ENCODE measurements at places on chromosomes 1 and 21. TPM values are rescaled to one million over a fixed set of nuclear protein-coding genes. Genes with fewer than 3 reads are reported as not detected.
A peak's percentile ranks its signal among the peaks of the same experiment; 100 is the strongest.

- no peaks in the 10 kb centered on the region for H3K27me3 ChIP-seq
- peaks cover 31% of the 10 kb centered on the region for H3K4me1 ChIP-seq
- peak; percentile 69 for DNase-seq
- H3K27ac ChIP-seq: peak overlapping the region; percentile 24
Measured at GRCh38 chr1:200445213-200445612, 35.4 kb upstream of the ZNF281 start.

DNA sequence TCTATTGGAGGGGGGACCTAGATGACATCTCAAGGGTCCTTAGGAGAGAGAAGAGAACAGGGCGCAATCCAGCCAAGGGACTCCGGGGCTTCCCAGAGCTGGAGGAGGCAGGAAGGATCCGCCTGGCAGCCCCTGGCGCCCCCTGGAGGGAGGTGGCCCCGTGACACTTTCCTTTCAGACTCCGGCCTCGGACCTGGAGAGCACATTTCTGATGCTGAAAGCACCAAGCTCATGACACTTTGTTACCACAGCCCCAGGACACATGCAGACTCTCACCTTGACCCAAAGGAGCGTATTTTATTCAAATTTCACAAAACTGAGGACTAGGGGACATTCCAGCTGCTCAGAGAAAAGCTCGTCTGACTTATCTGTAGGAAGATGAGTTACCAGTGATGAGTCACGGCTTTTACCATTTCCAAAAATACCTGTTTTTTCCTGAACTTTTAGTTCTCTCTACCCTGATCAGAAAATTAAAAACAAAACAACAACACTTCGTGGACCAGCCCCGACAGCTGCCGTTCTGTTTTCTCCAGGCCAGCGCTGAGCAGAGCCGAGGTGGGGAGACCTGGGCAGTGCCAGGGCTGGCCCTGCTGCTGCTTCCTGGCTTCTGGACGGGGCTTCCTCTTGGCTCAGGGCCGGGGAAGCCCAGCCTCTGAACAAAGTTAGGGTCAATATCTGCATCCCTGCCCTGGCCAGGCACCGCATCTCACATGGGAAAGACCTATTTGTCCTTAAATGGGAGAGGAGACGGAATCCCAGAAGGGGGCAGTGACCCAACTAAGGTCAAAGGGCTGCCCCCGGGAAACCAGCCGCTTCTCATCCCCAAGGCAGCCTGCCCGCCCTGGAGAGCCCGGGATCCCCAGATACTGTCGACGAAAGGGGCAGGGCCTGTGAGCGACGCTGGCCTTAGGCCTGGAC is 21.6 kb upstream of the POFUT2 start:
- peaks cover 8% of the 10 kb centered on the region for H3K27me3 ChIP-seq
- no peak for DNase-seq
- peak overlapping the region; percentile 73 for H3K27ac ChIP-seq
- peaks cover 16% of the 10 kb centered on the region for H3K36me3 ChIP-seq
- peaks cover 52% of the 10 kb centered on the region for H3K4me1 ChIP-seq
- H3K4me3 ChIP-seq: peak overlapping the region; percentile 51

GRCh38 chr1:51968632-51969031 is 21.9 kb downstream of the RAB3B start:
- H3K4me3 ChIP-seq: peak overlapping the region; percentile 31
- H3K36me3 ChIP-seq: peaks cover 42% of the 10 kb centered on the region
- H3K4me1 ChIP-seq: peaks cover 58% of the 10 kb centered on the region
- H3K27me3 ChIP-seq: no peaks in the 10 kb centered on the region

DNA sequence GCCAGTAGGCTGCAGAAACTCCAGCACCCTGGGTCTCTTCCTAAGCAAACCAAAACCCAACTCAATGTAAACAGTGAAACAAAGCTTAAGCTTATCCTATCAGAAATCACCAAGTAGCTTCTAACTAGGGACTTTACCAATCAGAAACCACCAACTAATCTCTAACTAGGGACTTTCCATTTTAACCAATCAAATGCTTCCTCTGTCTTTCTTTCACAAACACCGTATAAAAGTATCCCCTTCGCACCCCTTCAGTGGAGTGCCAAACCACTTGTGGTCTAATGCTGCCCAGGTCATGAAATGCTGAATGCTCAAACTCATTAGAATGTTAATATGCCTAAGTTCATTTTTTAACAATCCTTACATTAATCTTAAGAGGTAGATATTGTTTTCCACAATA is 250.5 kb upstream of the DUSP10 start:
- peaks cover 86% of the 10 kb centered on the region for H3K4me1 ChIP-seq
- peaks cover 2% of the 10 kb centered on the region for H3K27me3 ChIP-seq
- H3K36me3 ChIP-seq: no peaks in the 10 kb centered on the region
- DNase-seq: no peak
- H3K4me3 ChIP-seq: no peak overlapping the region

GRCh38 chr1:42735056-42735455 is 5.0 kb downstream of the CLDN19 start:
- H3K27ac ChIP-seq: no peak overlapping the region
- DNase-seq: no peak
- H3K4me1 ChIP-seq: no peaks in the 10 kb centered on the region
- peaks cover 5% of the 10 kb centered on the region for H3K27me3 ChIP-seq
- H3K36me3 ChIP-seq: no peaks in the 10 kb centered on the region
- H3K4me3 ChIP-seq: no peak overlapping the region

DNA sequence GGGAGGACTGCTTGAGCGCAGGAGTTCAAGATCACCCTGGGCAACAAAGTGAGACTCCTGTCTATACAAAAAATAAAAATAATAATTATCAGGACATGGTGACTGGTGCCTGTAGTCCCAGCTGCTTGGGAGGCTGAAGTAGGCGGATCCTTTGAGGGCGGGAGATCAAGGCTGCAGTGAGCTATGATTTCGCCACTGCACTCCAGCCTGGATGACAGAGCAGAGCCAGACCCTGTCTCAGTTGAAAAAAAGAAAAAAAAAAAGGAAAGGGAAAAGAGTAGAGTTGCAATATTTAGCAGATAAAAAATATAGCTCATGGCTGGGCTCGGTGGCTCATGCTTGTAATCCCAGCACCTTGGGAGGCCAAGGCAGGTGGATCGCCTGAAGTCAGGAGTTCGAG is 3.3 kb upstream of the S1PR1 start:
- H3K27me3 ChIP-seq: peaks cover 2% of the 10 kb centered on the region
- no peaks in the 10 kb centered on the region for H3K36me3 ChIP-seq
- no peak overlapping the region for H3K27ac ChIP-seq
- H3K4me1 ChIP-seq: peaks cover 21% of the 10 kb centered on the region
- DNase-seq: no peak

GRCh38 chr1:2969011-2969844 is 52.0 kb upstream of the ACTRT2 start:
- H3K4me1 ChIP-seq: no peaks in the 10 kb centered on the region
- no peak overlapping the region for H3K27ac ChIP-seq
- H3K27me3 ChIP-seq: no peaks in the 10 kb centered on the region
- H3K4me3 ChIP-seq: no peak overlapping the region

DNA sequence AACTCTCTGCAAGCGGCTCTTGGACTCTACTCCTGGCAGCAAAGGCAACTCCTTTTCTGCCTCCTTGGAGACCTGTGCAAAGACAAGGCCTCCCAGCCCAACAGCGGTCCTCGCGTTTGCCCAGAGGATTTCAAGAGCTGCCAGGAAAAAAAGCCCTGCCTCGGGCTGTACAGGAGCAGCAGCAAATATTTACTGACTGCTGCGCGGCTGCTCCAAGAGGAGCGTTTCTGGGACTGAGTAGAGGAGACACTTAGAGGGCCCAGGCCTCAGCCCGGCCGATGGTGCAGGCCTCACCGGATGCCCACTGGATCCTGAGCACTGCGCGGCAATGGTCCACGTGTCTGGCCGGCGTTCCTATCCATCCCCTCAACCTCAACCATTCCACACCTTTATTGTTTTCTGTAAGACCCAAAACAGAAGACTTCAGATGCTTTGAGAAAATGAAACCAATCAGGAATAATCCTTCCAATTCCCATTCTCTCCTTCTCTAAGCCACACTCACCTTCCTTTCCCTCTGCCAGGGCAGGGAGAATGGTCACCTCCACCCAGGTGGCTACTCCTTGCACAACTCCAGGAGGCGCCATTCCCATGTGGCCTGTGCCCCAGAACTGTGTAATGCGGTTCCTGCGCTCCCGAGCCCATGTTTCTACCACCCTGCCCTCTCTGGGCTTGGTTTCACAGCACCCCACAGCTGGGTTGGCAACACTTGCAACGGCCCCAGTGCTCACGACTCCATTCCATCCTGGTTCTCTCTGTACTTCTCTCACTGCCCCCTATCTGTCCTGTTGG is 215.8 kb downstream of the TRABD2B start:
- H3K4me3 ChIP-seq: no peak overlapping the region
- H3K4me1 ChIP-seq: no peaks in the 10 kb centered on the region
- H3K27ac ChIP-seq: no peak overlapping the region
- H3K27me3 ChIP-seq: peaks cover 5% of the 10 kb centered on the region

The ERO1B gene
- 2.0 TPM for total RNA-seq

The KCNA3 gene
- not detected for total RNA-seq

The GUCA2B gene
- total RNA-seq: not detected
